A549 treated with ZK216348 at 1 μM for 4 hours (cell line): ENCODE measurements at places on chromosomes 7 and 10. TPM values are rescaled to one million over a fixed set of nuclear protein-coding genes. Genes with fewer than 3 reads are reported as not detected.

Gene NPSR1
- not detected in 5 replicates for total RNA-seq

Gene CAMK2B
- total RNA-seq = 0.08 to 0.36 TPM (median 0.21 TPM) in 5 replicates

Gene KNDC1
- 0.52 to 2.4 TPM (median 0.87 TPM) in 5 replicates for total RNA-seq

Gene ASB10
- not detected in 5 replicates for total RNA-seq

Gene AFAP1L2
- 21.1 to 27.8 TPM (median 23.9 TPM) in 5 replicates for total RNA-seq

Gene SPDYE18
- total RNA-seq = 0.26 TPM in 1 of 5 replicates, not detected in the others

Gene MRLN
- not detected in 5 replicates for total RNA-seq

Gene ADARB2
- total RNA-seq = not detected in 5 replicates

Gene CLEC2L
- total RNA-seq = 0.25 TPM in 1 of 5 replicates, not detected in the others

Gene PDE6C
- not detected in 5 replicates for total RNA-seq

Gene DPP6
- total RNA-seq = not detected in 5 replicates

Gene OR9A2
- total RNA-seq = not detected in 5 replicates

Gene TMEM270
- 0.23 to 0.40 TPM in 2 of 5 replicates, not detected in the others for total RNA-seq

Gene MRPL43
- 76.6 to 104 TPM (median 96.0 TPM) in 5 replicates for total RNA-seq

Gene PRTFDC1
- 14.0 to 22.2 TPM (median 18.0 TPM) in 5 replicates for total RNA-seq

Gene ZNF12
- total RNA-seq = 8.3 to 14.1 TPM (median 11.0 TPM) in 5 replicates

Gene CALY
- total RNA-seq = 0.42 to 1.6 TPM (median 0.70 TPM) in 5 replicates

Gene GPR158
- 0.04 to 0.11 TPM (median 0.07 TPM) in 5 replicates for total RNA-seq

Gene FAM221A
- 0.15 to 0.60 TPM (median 0.22 TPM) in 5 replicates for total RNA-seq

Gene MMD2
- total RNA-seq = not detected in 5 replicates

Gene PTPRN2
- 0.33 to 1.5 TPM (median 0.86 TPM) in 5 replicates for total RNA-seq

Gene ZPBP
- total RNA-seq = not detected in 5 replicates

Gene ELN
- 0.08 to 0.13 TPM (median 0.12 TPM) in 5 replicates for total RNA-seq

Gene MYO3A
- total RNA-seq = not detected in 5 replicates

Gene WNT8B
- total RNA-seq = 0.07 TPM in 1 of 5 replicates, not detected in the others

Gene SOSTDC1
- total RNA-seq = not detected in 5 replicates

Gene TMEM140
- 0.84 to 1.4 TPM (median 0.97 TPM) in 5 replicates for total RNA-seq

Gene SLC26A4
- 0.11 to 0.23 TPM in 2 of 5 replicates, not detected in the others for total RNA-seq

Gene IDI1
- total RNA-seq = 20.4 to 31.2 TPM (median 29.7 TPM) in 5 replicates

Gene HGF
- total RNA-seq = not detected in 5 replicates

Gene HOXA7
- 4.6 to 6.0 TPM (median 4.7 TPM) in 5 replicates for total RNA-seq

Gene SLC16A9
- 0.08 to 0.26 TPM (median 0.13 TPM) in 5 replicates for total RNA-seq

Gene POM121L12
- total RNA-seq = not detected in 5 replicates
